Muscle of back (tissue), 13 donors: ENCODE measurements at places on chromosomes 7 and 10.
A peak's percentile ranks its signal among the peaks of the same experiment; 100 is the strongest.

DNA sequence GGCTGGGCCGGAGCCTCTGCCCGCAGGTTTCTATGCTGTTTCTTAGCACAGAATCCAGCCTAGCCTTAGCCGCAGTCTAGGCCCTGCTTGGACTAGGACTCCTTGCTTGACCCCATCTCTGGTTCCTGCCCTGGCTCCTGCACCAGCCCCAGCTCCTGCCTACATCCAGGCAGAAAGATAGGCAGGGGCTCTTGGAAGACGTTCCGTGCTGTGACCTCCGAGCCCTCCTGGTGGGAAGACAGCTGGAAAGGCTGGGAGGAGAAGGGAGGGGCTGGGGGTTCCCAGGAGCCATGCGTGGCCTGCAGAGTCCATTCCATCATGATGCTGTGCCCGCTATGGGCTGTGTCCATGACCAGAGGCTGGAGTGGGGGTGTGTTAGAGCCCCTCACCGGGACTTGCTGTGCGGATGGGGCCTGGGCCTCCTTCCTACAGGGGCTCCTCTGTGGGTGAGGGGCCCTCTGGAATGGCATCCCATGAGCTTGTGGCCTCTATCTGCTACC lies 26.2 kb downstream of the RAMP3 start:
- DNase-seq, result no peak

DNA sequence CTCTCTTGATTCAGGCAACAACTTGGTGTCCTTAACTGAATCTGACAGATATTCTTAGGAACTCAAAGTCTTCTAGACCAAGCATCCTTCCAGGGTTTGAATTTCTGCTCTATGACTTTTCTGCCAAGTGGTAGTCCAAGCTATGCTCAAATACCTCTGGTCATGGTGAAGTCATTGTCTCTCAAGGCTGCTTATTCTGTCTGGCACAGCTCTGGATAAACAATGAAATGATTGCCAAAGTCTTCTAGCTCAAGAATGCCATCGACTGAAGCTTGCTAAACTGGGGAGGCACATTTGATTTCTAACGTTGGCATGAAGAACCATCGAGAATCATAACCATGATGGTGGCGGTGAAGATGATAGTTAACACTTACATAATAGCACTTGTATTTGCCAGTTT lies 116.2 kb upstream of the MKX start:
- no peak for DNase-seq

GRCh38 chr10:62690703-62691102 lies 113.8 kb upstream of the ADO start:
- DNase-seq, result no peak

- no peak for DNase-seq
These were observed 747.8 kb downstream of the GRID1 start for GRCh38 chr10:85618841-85619240.

GRCh38 chr7:37100735-37101331 lies 347.8 kb downstream of the ELMO1 start:
- DNase-seq, result peak; percentile 18

GRCh38 chr10:71045204-71045809 lies 156.9 kb upstream of the PCBD1 start:
- DNase-seq, result no peak

DNA sequence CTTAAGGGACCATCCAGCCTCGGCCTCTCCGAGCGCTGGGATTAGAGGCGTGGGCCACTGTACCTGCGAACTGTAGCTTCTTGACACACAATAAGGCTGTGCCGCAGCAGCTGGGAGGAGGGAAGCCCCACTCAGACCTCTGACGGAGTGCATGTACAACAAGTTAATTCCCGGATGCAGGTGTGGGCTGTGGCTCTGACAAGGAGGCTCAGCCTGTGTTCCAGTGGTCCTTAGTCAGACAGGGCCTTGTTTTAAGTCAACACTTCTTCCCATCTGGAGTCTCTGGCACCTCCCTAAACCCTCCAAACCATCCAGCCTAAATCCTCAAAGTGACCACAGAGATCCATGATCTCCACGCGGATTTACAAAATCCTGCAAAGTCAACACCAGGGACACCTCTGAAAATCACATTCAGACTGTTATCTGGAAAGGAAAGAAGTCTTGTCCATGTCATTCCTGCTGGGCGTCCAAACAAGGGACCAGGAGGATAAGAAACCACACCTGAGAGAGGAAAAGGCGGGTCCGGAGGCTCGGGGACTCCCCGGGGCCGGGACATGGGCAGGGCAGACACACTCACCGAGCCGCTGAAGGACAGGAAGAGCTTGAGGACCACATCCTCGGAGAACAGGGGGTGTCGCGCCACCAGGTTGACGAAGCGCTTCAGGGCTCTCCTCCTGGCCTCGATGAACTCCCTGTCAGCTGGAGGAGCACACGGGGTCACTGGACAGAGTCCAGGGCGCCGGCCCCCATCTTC lies 29.4 kb downstream of the NUDT1 start:
- no peak for DNase-seq

DNA sequence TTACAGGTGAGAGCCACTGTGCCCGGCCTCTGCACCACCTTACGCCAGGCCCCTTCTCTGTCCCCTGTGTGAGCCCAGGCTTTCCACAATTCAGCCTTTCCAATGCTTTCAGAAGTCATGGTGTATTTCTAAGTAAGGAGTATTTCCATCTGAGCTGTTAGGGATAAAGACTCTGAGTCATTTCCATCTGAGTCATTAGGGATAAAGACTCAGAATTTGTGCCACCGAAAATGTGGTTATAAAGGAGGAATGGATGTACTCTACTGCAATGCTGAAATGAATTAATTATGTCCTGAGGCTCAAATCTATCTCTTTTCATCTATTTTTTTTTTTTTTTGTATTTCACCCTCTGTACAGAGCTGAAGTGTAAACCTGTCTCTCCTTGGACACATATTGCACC lies 84.0 kb downstream of the GATA3 start:
- DNase-seq, result peak; percentile 4

DNA sequence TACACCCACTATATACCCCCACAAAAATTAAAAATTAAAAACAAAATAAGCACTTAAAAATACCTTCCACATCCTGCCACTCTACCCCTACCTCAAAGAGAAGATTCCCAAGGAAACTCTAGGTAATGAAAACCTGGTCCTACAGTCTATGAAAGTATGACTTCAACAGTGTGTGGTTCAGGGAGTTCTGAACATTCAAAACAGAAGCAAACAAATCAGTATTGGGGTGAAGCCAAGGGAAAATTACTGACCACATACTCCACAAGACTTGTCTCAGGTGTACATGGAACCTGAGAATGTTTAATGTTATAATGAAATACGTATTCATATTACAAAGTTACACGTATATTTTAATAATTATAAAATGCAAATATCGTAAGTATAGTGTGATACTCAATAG lies 20.3 kb upstream of the LIPM start:
- DNase-seq, result no peak

DNA sequence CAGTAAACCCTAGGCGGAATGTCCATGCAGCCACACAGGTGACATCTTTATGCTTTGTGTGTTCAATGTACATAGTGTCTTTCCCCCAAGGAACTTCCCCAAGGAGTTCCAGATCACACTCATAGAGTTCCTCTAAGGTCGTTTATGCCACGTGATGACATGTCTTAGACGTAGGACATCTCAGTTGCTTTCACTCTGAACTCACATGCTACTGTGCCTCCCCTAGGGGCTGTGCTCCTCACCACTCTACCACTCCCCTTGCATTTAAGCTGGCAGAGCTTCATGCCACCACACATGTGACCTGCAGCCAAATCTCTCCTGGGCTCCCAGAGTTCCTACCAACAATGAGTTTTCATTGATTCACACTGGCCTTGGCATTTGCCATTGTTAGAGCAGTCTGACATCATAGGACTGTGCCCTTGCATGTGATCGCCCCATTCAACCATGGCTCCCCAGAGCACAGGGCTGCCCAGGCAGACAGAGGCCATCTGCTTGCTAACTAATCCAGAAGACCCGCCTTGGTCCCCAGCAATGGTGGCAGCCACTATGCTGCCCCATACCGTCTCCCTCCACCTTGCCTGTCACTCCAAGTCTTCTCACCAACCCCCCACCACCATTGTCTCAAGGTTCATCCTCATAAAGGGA lies 95.3 kb upstream of the MACROH2A2 start:
- DNase-seq, result no peak

GRCh38 chr10:119207366-119207666 lies at the start of gene GRK5:
Gene GRK5, plus strand, starts transcription at chr10:119207571. Its CDS starts 347 bp downstream, at chr10:119207918.
- DNase-seq, result peak; percentile 98

DNA sequence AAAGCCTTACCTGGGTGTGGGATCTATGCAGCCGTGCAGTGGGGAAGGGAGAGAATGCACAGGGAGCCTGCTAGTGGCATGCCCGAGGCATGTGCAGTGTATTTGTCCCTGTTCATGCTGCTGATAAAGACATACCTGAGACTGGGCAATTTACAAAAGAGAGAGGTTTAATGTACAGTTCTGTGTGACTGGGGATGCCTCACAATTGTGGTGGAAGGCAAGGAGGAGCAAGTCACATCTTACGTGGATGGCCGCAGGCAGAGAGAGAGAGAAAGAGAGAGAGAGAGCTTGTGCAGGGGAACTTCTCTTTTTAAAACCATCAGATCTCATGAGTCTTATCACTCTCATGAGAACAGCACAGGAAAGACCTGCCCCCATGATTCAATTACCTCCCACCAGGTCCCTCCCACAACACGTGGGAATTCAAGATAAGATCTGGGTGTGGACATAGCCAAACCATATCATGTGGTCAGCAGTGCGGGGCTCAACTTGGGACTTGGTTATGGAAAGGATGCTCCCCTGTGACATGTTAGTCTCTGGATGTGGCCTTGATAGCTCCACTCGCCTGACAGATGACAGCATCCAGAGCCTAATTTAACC lies 128.9 kb downstream of the DOCK1 start:
- no peak for DNase-seq

DNA sequence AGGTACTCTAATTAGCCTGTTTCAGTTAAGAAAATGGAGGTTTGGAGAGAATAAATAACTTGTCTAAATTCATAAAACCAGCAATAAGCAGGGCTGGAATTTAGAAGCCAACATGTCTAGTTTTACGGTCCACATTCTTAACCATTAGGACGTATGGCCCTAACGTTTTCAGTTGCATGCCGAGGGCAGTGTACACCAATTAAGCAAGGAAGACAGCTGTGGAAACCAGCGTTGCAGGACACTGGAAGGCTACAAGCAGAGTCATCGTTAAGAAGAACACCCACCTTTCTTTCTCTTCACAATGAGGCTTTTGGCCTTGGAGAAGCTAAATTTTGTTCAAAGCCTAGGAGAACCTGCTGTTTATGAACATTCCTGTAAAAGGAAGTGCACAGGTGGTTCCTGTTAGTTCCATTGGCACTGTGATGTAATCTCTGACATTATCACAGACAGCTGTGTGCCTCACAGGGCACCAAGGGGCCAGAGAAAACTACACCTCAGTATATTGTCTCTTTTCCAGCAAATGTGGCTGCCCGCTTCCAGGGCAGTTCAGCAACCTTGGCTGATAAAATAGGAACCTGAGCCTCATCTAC lies 21.0 kb downstream of the MPP7 start:
- no peak for DNase-seq

GRCh38 chr10:48517482-48517881 lies 87.4 kb downstream of the ARHGAP22 start:
- DNase-seq, result no peak

GRCh38 chr10:14383266-14383665 lies 52.5 kb upstream of the FRMD4A start:
- DNase-seq, result no peak

DNA sequence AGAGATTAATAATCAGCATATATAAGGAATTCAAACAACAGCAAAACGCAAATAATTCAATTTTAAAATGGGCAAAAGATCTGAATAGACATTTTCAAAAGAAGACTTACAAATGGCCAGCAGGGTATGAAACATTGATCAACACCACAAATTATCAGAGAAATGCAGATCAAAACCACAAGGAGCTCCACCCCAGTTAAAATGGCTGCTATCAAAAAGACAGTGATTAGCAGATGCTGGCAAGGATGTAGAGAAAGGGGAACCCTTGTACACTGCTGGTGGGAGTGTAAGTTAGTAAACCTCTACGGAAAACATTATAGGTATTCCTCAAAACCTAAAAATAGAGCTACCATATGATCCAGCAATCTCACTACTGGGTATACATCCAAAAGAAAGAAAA lies 128.0 kb upstream of the CACUL1 start:
- DNase-seq, result no peak

- DNase-seq, result no peak
These were observed 686 bp upstream of the MIOS start for GRCh38 chr7:7565746-7566650.

DNA sequence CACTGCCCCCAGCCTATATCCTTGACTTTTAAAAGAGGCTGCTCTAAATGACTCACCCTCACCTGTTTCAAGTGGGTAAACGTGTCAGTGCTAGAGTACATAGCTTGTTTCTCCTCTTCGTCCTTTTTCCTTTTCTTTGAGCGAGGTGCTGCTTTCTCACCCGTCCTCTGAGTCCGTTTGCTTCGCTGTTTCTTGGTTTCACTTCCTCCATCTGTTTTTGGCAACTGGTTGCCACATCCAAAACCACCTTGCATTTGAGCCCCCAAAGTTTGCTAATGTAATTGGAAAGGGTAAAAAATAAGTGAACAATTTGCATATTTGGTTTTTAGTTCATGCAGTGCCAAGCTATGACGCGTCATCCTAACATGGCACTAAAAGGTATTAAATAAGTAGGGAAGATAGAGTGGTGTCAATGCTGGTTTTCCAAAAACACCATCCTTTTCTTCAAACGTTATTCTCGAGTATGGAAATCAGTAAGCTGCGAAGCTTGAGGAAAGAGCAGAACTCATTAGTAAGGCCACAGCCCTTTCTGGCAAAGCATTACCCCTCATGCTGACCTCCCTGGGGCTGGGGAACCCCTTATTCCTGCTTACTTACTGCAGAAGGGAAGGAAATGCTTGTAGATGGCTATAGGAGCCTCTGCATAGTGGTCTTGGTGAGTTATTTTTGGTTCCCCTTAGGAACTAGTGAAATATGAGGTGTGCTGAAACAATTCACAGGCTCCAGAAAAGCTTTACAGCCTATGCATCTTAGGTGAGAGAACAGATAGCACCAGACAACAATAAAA lies 133.5 kb downstream of the GALNT11 start:
- no peak for DNase-seq

- DNase-seq, result no peak
These were observed 109.0 kb downstream of the PHF14 start for GRCh38 chr7:11082552-11083213.

DNA sequence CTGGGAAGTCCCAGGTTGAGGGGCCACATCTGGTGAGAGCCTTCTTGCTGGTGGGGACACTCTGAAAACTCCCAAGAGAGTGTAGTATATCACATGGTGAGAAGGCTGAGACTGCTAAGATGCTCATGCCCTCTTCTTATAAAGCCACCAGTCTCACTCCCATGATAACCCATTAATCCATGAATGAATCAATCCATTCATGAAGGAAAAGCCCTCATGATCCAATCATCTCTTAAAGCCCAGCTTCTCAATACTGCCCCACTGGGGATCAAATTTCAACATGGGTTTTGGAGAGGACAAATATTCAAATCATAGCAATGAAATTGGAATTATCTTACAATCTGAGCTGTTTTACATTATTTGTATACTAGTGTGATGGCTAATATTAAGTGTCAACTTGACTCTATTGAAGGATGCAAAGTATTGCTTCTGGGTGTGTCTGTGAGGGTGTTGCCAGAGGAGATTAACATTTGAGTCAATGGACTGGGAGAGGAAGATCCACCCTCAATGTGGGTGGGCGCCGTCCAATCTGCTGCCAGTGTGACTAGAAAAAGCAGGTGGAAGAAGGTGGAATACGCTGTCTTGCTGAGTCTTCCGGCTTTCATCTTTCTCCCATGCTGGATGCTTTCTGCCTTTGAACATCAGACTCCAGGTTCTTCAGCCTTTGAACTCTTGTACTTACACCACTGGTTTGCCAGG lies 14.3 kb upstream of the UBE2D1 start:
- no peak for DNase-seq
